ENCODE measurements at places on chromosomes 4 and X.

DNA sequence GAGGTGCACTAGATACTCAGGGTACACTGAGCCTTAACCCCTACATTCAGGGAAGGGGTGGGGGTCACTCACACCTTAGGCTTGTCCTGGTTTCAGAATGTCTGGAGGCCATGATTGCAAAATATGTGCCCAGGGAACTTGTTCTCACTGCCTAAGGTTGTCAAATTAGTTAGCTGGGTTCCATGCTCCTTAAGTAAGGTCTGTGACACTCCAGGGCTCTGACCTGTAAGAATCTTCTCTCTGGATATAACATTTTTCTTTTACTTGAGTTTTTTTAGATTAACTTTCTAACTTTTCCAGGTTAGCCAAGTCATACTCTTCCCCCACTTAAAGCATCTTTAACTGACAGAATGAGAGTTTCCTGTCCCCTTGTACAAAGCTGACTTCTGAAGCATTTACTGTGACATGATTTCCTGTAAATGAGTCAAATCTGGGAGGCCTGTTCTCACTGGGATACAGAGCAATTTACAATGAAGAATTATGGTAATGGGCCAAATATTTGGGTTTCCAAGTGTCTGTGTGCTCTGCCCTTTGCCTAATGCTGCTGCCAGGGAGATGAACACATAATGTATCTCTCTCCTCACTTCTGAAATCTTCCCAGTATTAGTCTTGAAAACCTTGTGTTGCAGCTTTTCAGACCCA is 101.7 kb downstream of the GATB start:
- no peak for DNase-seq

GRCh38 chr4:175691791-175692190 is 120.3 kb downstream of the GPM6A start:
- no peak for DNase-seq

DNA sequence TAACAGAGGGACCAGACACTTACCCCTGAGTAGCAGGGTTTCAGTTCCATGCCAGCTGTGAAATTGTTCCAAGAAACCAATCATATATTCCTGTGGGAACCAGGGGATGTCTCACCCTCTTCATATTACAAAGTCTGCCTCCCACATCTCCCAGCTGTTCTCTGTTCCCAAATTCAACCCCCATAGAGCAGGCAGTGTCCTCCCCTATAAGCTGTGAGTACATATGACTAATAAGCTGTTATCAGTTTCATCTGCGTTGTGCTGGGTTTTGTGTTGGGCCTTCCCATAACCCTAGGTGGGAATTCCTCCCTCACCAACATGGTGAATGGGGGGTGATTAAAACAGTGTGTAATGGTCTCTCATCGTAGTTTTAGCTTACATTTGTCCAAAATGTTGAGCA is 41.0 kb downstream of the CEP44 start:
- no peak for DNase-seq

DNA sequence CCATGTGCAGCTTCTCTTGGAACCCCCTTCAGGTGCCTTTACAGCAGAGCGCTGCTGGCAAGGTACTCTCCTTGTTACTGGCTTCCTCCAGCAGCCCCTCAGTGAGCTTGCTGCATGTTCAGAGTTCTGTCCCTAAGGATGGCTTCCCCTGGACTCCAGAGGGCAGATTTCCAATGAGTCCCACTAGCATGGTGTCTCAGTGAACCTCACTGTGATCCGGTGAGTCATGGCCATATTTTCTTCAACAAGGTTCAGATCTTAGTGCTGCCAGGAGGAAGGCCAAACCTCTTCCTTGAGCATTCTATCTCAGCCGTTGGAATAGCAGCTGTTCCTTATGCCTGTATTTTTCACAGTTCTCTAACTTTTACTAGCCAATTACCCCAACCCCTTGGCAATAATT is 98.8 kb downstream of the CASK start:
- DNase-seq = no peak

GRCh38 chr4:13160920-13161319 is 323.2 kb downstream of the RAB28 start:
- no peak for DNase-seq

- DNase-seq = no peak
Observed at GRCh38 chr4:102193145-102193544, 152.1 kb downstream of the SLC39A8 start.

DNA sequence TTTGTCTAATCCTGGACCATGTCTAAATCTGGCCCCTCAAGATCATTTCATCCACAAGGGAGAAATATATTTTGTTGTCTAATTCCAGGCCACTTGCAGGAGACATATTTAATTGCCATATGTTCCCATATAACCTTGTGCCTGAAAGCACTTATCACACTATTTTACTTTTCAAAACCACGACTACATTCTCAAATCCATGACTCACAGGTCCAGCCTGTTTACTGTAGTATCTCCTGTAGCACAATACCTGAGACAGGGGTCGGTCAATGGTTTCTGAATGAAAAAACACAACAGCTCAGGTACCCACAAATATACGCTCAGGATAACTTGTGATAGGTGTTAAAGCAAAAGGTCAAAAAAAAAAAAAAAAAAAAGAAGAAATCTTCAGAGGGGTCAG is 60.9 kb downstream of the SEC24D start:
- no peak for DNase-seq

GRCh38 chr4:158776106-158776505 is 7.3 kb downstream of the FNIP2 start:
- DNase-seq = no peak

GRCh38 chr4:88158489-88159228 is at the start of gene ABCG2:
Gene ABCG2 (minus strand): TSS chr4:88158639. CDS start chr4:88139995, 18,644 bp downstream.
- DNase-seq = no peak

DNA sequence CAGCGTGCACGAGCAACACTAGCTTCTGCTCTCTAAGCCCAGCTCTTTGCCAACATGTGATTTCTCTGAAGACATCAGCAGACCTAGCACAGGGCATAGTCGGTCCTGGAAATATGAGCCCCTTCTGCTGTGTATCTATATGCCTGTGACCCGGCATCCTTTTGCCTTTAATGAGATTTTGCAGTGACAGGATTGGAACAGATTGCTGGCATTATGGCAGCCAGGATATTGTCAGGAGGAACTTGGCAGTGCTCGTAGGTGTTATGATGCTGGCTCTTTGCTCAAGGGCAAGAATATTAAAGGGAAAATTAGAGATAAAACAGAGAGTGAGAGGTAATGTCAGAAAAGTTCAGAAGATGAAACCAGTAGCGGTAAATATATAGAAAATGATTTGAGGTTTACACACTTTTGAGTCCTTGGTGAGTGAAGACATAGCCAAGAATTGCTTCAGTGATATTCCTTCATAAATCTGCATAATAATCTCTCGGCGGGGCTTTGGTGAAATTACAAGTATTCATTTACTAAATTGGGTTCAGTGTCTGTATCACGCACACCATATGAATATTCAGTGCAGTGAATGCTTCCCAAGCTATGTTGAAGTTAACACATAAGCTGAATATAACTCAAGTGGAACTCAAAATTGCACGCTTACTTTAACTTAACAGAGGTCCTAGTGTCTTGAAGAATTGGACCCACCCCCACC is 502.1 kb upstream of the NR3C2 start:
- DNase-seq = no peak

- no peak for DNase-seq
Observed at GRCh38 chr4:54971474-54971950, 153.9 kb downstream of the KDR start.
